ENCODE measurements at places on chromosomes 12 and 14. TPM values are rescaled to one million over a fixed set of nuclear protein-coding genes. Genes with fewer than 3 reads are reported as not detected.

Gene CRIP1
- total RNA-seq = 75.4 TPM

Gene WASHC4
- total RNA-seq = 84.5 TPM

DNA sequence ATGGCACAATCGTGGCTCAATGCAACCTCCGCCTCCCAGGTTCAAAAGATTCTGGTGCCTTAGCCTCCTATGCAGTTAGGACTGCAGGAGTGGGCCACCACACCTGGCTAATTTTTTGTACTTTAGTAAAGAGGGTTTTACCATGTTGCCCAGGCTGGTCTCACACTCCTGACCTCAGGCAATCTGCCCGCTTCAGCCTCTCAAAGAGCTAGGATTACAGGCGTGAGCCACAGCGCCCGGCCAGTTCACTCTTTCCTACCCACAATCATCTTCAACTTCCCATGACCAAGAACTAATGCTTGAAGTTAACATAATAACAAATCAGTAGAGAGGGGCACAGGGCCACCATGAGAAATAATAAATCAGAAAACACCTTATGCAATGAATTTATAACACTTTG is 82.4 kb downstream of the HECTD1 start:
- H3K27me3 ChIP-seq = no peaks in the 10 kb centered on the region
- no peak overlapping the region for H3K27ac ChIP-seq
- H3K36me3 ChIP-seq = peaks cover 45% of the 10 kb centered on the region
- H3K4me1 ChIP-seq = peaks cover 9% of the 10 kb centered on the region

- no peak for DNase-seq
- no peak overlapping the region for H3K4me3 ChIP-seq
Observed at GRCh38 chr12:84341467-84342193, 571.0 kb downstream of the SLC6A15 start.

DNA sequence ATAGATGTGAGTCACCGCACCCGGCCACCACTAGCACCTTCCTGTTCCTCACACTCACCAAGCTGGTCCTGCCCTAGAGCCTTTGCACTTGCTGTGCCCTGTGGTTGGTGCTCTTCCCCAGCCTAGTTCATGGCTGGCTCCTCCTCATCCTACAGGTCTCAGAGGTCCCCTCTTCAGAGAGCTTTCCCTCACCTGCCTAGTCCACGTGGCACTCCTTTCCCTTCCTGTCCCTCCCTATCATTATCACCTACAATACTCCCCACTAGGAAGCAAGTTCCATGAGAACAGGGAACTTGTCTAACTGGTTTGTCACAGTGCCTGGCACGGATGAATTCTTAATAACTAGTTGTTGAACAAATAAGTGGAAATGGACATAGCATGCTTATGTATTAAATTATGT is 24.0 kb upstream of the TMED10 start:
- peaks cover 17% of the 10 kb centered on the region for H3K4me1 ChIP-seq
- H3K36me3 ChIP-seq = no peaks in the 10 kb centered on the region
- no peak overlapping the region for H3K4me3 ChIP-seq
- no peak overlapping the region for H3K27ac ChIP-seq
- DNase-seq = no peak
